ENCODE measurements at places on chromosomes 3 and 15. TPM values are rescaled to one million over a fixed set of nuclear protein-coding genes. Genes with fewer than 3 reads are reported as not detected.

DNA sequence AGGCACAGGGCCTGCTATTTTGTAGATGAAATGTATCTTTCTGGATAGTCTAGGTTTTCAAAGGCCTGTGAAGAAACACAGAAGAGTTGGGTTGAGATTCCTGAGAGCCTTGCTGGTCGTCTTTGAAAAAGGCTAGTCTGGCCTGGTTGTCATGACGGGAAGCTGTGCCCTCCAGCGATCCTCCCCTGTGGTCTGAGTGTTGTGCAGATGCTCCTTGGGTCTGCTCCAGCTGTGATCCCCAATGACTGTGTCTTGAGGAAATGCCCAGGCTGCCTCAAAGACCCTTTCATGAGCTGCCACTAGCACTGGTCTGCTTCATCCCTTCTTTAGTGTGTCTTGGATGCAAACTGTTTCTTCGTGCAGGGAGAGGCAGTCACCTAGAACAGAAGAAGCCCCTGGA lies 111.0 kb upstream of the SYNPR start:
- peak; percentile 15 for DNase-seq

Gene CA12
- 0.81 TPM for total RNA-seq

Gene CCRL2
- total RNA-seq, result not detected

- no peak for DNase-seq
These were observed 20.9 kb upstream of the RBP1 start for GRCh38 chr3:139560411-139560810.

Gene RNU5B-1
- total RNA-seq, result not detected

- no peak for DNase-seq
These were observed 2.0 kb downstream of the CIB2 start for GRCh38 chr15:78129077-78129750.

- peak; percentile 63 for DNase-seq
These were observed 593 bp downstream of the TMOD2 start for GRCh38 chr15:51751697-51752683.

Gene ITPKA
- total RNA-seq, result 0.09 TPM

Gene ABI3BP
- not detected for total RNA-seq

All from neural progenitor cell (in vitro differentiated cells).